ENCODE measurements at places on chromosomes 7 and 10. TPM values are rescaled to one million over a fixed set of nuclear protein-coding genes. Genes with fewer than 3 reads are reported as not detected.
A peak's percentile ranks its signal among the peaks of the same experiment; 100 is the strongest.

GRCh38 chr7:23043441-23043840 is 29.5 kb upstream of the HYCC1 start:
- no peaks in the 10 kb centered on the region for H3K27me3 ChIP-seq
- DNase-seq = no peak
- H3K4me1 ChIP-seq = no peaks in the 10 kb centered on the region

- H3K27ac ChIP-seq = peak overlapping the region; percentile 95
- H3K36me3 ChIP-seq = peaks cover 34% of the 10 kb centered on the region
- DNase-seq = no peak
- H3K4me1 ChIP-seq = peaks cover 30% of the 10 kb centered on the region
Observed at GRCh38 chr7:4747746-4748145, 27.7 kb upstream of the AP5Z1 start.

Gene ANKRD7
- 1.3 TPM for polyA plus RNA-seq

GRCh38 chr7:127822822-127823508 is 171.0 kb downstream of the SND1 start:
- H3K36me3 ChIP-seq = no peaks in the 10 kb centered on the region
- peak; percentile 60 for DNase-seq
- H3K4me3 ChIP-seq = no peak overlapping the region
- no peaks in the 10 kb centered on the region for H3K27me3 ChIP-seq
- no peak overlapping the region for H3K27ac ChIP-seq
- H3K4me1 ChIP-seq = no peaks in the 10 kb centered on the region

Gene WNT16
- 0.05 TPM for polyA plus RNA-seq

Gene RADIL
- polyA plus RNA-seq = 2.4 TPM
